ENCODE measurements at places on chromosomes 3 and 15.
A peak's percentile ranks its signal among the peaks of the same experiment; 100 is the strongest.

DNA sequence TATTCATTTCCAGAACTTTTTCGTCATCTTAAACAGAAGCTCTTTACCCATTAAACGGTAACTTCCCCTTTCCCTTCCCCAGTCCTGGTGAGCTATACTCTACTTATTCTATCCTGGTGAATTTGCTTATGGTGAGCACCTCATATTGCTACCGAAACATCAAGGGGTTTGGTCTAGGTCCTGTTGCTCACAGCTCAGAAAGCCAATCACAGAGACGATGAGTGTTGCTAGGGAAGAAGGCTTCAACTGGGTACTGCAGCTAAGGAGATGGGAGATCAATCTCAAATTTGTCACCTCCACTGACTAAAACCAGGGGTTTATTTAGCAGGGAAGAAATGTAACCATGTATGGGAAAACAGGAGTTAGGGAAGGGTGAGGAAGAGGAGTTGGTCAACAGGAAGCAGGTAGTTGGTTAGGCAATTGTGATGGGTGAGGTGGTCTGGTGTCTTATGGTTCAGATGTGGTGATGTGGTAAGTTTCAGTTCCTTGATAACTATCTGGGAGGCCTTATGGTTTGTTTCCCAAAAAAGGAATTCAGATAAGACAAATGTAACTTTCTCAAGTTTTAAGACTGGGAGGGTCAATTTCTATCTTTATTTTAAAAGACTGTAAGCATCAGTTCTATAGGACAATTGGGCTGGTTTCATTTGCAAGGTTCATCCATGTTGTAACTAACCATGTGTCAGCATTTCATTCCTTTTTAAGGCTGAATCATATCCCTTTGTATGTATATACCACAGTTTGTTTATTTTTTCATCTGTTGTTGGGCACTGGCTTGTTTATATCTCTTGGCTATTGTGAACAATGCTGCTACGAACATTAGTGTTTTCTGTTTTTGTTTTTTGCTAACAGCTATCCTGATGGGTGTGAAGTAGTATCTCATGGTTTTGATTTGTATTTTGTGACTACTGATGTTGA is 24.3 kb downstream of the ARHGAP11B start:
- no peak for DNase-seq

DNA sequence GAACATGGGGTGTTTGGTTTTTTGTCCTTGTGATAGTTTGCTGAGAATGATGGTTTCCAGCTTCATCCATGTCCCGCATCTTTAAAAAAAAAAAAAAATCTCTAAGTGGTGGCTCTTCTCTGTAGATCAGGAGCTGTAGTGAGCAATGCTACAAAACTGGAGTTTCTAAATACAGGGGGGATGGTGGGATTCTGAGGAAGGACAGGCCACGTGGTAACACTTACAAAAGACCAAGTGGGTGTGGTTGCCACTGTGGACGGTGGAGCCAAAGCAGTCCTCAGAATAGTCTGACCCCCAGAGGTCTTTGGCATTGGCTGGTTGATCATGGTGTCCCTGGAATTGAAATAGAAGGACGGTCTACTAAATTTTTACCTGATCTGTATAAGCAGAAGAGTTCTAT is 7.7 kb downstream of the CCRL2 start:
- no peak for DNase-seq

- DNase-seq: no peak
These were observed 341.8 kb upstream of the GBE1 start for GRCh38 chr3:82103241-82103640.

GRCh38 chr3:163951397-163951987 is 1126.8 kb downstream of the SI start:
- DNase-seq: no peak

GRCh38 chr15:94122516-94122915 is 108.8 kb upstream of the MCTP2 start:
- no peak for DNase-seq

DNA sequence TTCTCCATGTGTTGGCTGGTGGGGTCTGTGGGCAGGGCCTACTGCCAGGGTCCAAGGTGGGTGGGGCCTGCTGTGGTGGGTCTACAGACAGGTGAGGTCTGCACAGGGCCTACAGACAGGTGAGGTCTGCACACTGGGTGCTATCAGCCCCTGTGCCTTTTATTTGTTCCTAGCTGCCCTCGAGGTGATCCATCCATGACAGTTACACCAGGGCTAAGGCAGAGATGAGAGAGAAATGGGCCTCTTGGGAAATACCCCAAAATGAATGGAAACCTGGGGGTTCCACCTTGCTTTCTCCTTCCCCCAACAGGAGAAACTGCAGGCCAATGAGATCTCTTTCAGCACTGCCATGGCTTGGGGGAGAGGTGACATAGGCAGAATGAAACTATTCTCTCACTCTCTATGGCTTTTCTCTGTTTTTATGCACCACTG is 36.4 kb downstream of the CFAP100 start:
- DNase-seq: no peak

- no peak for DNase-seq
These were observed 37.3 kb upstream of the ATP10A start for GRCh38 chr15:25900431-25900830.

- DNase-seq: no peak
These were observed 499.0 kb upstream of the ATP11B start for GRCh38 chr3:182294256-182294655.

- DNase-seq: peak; percentile 6
These were observed 664 bp upstream of the PIK3CA start for GRCh38 chr3:179147514-179147872.

- peak; percentile 83 for DNase-seq
These were observed 18.7 kb upstream of the HDAC11 start for GRCh38 chr3:13461169-13462124.

DNA sequence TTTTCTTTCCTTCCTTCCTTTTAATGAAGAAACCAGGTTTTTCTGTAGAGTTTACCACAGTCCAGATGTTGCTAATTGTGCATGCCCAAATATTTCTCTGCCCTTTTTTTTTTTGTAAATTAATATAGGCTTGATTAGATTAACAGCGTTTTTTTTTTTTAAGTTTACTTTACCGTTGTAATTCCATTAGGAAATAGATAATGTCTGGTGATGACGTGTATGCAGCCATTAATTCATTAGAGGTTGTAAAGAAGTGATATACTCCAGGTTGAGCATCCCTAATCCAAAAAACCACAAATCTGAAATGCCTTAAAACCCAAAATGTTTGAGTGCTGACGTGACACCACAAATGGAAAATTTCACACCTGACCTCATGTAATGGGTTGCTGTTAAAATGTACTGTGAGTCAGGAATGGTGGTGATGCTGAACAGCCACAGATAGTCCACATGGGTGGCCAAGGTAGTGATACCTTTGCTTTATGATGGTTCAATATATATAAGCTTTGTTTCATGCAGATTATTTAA is 43.2 kb downstream of the KNL1 start:
- no peak for DNase-seq

- DNase-seq: no peak
These were observed 106.6 kb downstream of the LRIG1 start for GRCh38 chr3:66394019-66394752.

- DNase-seq: no peak
These were observed 29.6 kb downstream of the FSIP1 start for GRCh38 chr15:39752991-39753390.

- no peak for DNase-seq
These were observed 23.1 kb downstream of the SST start for GRCh38 chr3:187646906-187647660.

- no peak for DNase-seq
These were observed 1.4 kb downstream of the MAP6D1 start for GRCh38 chr3:183823963-183824362.

- DNase-seq: no peak
These were observed 258.2 kb downstream of the SOX2 start for GRCh38 chr3:181969925-181970324.

GRCh38 chr3:108394563-108394962 is 98.2 kb downstream of the HHLA2 start:
- no peak for DNase-seq

- no peak for DNase-seq
These were observed 58.1 kb downstream of the SLTM start for GRCh38 chr15:58875343-58875742.

DNA sequence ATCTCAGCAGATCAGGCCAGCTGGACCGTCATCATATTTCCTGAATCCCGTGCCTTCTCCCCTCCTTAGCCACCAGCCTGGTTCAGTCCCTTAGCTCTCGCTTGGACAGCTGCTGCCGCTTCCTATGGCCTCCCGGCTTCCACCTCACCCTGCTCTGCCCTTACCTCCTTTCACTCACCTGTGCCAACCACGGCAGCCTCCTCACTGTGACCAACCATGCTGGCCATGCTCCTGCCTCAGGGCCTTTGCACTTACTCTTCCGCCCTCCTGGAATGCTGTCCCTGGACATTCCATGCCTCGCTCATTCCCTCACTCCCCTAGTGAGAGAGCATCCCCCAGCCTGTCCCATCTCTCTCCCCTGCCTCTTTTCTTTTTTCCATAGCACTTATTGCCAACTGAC is 19.2 kb downstream of the GRIP2 start:
- no peak for DNase-seq

DNA sequence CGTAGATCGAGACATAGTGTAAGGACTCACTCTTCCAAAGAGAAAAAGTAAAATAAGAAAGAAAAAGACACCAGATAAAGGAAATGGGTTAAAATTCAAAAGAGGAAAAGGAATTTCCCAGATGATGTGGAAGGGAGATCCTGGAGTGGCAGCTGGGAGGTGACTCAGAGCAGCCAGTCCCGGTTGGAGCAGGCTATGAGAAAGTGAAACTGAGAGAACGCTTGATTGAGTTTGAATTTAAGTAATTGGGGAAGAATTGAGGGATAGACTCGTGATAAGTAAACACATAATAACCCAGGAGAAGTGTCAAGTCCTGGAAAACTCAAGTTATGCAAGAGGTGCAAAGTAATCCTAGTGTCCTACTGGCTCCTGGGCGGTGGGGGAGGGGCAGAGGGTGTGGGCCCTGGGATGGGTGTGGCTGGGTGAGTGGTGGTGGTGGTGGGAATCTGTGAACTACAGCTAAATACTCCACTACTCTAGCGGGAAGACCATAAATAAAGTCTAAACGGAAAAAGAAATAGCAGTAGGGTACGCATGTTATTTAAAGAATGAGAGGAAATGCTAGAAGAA is 1.2 kb downstream of the PRR20G start:
- DNase-seq: no peak

DNA sequence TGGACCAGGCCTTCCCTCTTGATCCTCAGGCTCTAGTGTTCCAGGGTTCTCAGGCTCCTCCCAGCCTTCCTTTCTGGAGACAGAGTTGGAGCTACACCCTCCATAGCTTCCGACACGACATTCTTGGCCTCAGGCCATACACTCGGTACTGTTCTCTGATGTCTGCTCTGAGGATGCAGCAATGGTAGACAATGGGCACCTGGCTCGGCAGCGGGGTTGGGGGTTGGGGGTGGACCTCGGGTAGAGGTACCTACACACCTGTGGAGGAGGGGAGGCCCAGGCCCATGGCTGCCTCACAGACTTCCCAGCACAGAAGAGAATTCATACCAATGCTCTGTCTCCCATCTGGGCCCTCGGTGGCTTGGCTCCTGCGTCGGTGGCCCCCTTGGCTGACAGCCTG is 21.4 kb downstream of the CCDC13 start:
- no peak for DNase-seq
